ENCODE measurements at places on chromosomes 16 and 17.

GRCh38 chr17:45433159-45433535 is 477 bp upstream of the ARHGAP27 start:
- no peak for DNase-seq

DNA sequence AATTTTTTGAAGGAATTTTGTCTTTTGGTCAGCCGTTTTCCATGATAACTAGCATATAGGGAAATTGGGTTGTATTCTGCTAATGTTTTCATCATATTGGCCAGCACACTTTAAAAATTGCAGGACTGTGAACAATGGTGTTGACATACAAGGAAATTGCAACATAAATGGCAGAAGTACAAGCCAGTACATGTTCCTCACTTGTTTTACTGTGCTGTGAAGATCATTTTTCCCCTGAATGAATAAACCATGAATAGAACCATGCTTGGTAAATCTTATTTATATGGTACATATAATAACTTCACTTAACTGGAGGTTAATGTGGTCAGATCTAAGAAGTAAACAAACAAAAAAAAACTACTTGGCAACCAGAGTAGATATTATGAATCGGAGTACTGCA is 22.8 kb downstream of the OMG start:
- DNase-seq, result no peak

GRCh38 chr16:85643631-85644030 is 30.5 kb downstream of the GSE1 start:
- DNase-seq, result no peak

GRCh38 chr17:16313139-16314090 is 39.9 kb downstream of the CENPV start:
- DNase-seq, result no peak

- no peak for DNase-seq
Measured at GRCh38 chr16:70612931-70613330, 33.4 kb upstream of the IL34 start.

GRCh38 chr17:54405826-54406225 is 494.8 kb upstream of the TOM1L1 start:
- no peak for DNase-seq

GRCh38 chr17:2958706-2959222 is 104.6 kb downstream of the OR1D5 start:
- DNase-seq, result no peak

DNA sequence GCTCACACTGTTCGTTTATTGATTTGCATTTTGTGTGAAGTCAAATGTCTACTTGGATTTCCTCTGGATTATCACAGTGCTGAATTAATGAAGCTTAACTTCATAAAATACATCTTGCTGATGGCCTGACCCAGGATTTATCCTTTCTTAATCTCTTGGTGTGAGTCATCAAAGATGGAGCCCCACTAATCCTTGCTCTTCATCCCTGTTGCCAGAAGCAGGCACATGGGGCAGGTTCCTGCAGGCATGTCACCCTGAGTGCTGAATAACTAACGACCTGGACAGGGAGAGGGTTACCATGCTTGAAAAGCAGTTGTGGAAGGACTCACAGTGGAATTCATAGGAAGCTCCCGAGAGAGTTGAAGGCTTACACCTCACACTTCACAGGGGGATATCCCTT is 56.0 kb upstream of the FA2H start:
- DNase-seq, result no peak

DNA sequence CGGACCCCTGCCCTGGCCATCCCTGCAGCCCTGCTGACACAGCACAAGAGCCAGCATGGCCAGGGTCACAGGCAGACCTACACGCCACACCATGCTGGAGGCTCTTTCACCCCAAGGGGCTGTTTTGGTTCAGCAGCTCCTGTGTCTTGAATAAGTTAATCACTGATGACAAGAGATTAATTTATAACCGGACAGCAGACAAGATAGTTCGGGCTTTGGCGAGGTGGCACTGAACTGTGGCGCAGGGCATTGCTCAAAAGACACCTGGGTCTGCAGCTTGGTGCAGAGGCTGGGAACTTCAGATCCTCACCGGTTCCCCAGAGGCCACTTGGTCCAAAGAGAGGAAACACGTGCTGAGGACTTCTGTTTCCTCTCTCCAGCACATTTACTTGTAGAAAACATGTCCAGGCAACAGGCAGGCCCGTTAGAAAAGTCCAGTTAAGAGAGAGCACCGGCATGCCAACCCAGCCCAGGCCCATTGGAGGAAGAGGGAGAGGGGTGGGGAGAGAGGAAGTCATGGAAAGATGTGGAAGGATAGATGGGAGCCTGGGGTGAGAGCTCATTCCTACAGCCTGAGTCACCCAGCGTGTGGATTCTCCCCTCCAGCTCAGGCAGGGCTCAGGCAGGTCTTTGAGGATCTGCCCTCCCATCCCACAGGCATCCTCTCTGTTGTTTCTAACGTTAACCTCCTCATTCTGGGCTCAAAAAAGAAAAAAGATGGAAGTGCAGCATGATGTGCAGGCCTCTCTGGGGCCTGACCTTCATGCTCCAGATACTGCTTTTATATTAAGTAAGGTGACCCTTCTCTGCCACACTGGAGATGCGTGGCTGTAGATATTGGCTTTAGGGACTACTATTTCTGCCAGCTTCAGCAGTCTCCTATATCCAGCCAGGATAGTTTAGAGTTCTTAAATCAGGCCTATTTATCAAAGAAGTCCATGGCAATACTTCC is 80.0 kb upstream of the HNF1B start:
- peak; percentile 93 for DNase-seq

GRCh38 chr16:17266608-17267313 is 204.0 kb downstream of the XYLT1 start:
- DNase-seq, result no peak

DNA sequence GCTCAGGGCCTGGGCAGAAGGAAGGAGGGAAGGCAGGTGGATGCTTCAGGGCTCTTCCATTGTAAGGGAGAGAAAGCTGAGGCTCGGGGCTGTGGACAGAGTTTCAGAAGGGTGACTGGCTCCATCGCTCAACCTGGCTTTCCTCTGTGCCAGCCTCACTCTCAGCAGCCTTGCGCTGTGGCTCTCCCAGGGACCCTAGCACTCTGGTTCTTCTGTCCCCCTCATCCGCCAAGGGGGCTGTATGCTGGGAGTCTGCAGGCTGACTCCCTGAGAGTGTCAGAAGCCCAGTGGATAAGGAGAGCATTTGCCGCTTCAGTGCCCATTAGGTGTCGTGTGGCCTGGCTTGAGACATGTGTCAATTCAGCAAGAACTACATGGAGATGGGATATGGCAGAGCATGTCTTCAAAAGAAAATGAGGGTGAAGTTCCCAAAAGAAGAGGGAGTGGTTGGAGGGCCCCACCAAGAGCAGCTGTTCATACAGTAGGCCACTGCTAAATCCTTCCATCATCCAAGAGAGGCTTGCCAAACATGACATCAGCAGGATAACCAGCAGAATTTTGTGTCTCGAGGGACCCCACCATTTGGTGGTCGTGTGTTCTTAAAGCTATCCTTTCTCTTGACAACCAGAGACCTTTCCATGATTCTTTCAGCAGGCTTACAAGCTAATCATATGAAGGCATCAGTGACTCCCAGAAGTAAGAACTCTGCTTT is 148.2 kb downstream of the IRX5 start:
- DNase-seq, result no peak

- no peak for DNase-seq
Measured at GRCh38 chr16:7731141-7731540, 398.5 kb downstream of the RBFOX1 start.

DNA sequence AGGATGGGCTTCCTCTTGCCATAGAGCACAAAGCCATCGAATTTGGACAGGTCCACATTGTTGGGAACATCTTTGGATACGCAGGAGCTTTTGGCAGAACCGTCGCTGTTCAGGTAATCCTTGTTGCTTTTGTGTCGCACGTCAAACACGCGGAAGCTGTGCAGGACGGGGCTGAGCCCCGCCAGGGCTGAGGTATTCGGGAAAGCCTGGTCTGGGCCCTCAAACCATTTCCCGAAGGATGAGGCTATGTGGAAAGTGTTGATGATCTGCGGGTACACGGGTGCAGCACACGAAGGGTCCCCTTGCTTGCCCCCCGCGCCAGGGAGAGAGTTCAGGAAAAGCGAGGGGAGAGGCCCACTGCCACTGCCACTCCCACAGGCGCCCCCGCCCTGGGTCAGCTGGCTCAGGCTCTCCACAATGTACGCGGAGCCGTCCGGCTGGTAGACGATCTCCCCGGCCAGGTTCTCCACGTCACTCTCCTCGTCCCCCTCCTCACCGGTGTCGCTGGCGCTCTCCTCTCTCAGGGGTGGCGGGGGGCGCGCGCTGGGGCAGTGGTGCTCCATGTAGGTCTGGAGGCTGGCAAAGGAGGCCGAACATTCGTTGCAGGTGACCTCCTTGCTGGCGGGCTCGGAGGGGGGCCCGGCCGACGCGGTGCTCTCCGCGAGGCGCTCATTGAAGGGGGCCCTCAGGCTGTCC is 88.5 kb downstream of the ZFHX3 start:
- DNase-seq, result no peak

DNA sequence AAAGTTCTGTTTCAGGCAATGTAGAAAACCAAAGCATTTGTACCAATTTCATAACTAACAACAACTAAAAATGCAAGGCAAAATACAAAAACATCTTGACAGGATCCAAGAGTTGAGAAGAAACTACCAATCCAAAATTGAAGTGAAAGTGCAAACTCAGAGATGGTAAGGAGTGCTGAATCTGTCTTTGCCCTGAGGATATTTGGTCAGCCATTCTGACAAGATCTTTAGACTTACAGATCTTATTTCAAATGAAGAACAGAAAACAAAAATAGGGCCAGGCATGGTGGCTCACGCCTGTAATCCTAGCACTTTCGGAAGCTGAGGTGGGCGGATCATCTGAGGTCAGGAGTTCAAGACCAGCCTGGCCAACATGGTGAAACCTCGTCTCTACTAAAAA is 412.8 kb downstream of the ZFHX3 start:
- no peak for DNase-seq

DNA sequence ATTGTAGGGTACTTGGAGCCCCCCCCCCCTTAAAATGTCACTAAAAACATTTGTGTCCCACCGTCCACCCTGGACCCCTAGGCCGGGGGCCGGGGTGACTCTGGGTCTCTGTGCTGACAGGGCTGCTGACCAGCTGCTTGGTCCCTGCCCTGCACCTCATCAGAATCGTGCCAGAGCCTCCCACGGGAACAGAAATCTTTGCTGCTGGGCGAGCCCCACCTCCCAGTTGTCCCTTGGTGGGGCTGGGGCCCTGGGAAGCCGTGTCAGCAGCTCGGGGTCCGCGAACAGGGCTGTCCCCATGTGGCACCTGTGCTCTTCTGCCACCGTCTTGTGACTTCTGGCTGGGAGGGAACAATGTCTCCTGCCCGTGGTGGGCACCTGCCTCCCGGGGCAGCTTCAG is 18.5 kb downstream of the KCTD5 start:
- no peak for DNase-seq

GRCh38 chr17:5467416-5467815 is 1.4 kb downstream of the DHX33 start:
- DNase-seq, result no peak

- no peak for DNase-seq
Measured at GRCh38 chr17:77209330-77209748, 68.6 kb downstream of the SEC14L1 start.

- DNase-seq, result peak; percentile 82
Measured at GRCh38 chr17:7932949-7933348, 943 bp downstream of the CNTROB start.

DNA sequence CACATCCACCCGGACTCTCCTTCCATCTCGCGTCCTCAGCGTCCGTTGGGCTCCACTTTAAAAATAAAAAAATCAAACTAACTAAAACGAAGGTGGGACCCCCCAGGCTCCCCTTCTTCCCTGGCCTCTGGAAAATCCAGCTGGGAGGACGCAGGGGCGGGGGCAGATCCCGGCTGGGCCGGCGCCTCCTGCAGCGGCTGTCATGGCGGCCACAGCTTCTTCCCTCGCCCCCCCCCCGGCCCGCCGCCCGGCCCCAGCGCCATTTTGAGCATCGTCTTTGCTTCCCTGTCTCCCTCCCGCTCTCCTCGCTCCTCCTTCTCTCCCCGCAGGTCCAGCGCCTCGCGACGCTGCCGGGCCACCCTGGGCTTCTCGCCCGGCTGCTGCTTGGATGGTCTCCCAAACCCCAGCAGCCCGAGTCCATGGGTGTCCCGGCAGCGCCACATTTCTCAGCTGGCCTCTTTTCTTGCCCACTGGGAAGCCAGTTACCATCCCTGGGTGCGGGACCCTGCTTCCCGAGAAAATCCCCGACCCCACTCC is 3.3 kb downstream of the HOXB2 start:
- no peak for DNase-seq

- DNase-seq, result no peak
Measured at GRCh38 chr17:77445760-77446532, 305.2 kb downstream of the SEC14L1 start.

GRCh38 chr16:23302045-23302956 is at the start of gene SCNN1B:
TSS of gene SCNN1B (plus strand) at chr16:23302302. CDS start at chr16:23348600, 46,298 bp downstream.
- DNase-seq, result peak; percentile 22

GRCh38 chr17:53736516-53737240 is 86.0 kb upstream of the KIF2B start:
- no peak for DNase-seq

GRCh38 chr16:1305823-1306222 is 3.6 kb upstream of the UBE2I start:
- DNase-seq, result no peak

GRCh38 chr16:1002399-1003166 is 21.0 kb downstream of the SOX8 start:
- DNase-seq, result peak; percentile 69

GRCh38 chr16:67702130-67702529 is 17.0 kb downstream of the GFOD2 start:
- DNase-seq, result no peak

DNA sequence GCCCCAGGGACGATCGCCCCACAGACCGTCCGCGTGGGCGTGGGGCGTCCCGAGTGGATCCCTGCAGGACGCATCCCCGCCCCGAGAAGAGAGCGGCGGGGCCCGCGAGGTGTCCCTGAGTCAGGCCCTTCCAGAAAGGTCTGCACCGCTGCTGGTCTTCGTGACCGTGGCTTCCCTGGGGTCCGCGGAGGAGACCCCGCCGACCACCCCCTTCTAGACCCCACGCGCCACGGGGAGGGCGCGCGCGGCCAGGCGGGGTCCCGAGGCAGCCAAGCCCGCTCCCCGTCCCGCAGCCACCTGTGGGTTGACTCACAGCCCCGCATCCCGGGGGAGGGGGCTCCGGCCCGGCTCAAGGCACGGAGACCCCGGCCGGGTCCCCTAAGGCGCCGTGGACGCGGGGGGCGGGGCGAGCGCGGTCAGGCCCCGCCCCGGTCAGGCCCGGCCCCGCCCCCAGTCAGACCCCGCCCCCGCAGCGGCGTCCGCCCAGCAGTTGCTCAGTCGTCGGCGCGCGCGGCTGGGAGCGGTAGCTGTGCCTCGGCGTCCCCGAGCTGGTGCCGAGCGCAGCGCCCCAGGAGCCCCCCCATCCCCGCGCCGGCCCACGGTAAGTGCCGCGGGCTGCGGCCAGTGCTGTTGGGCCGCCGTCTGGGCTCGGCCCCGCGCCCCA is at the start of gene BAIAP3:
BAIAP3 (plus strand) TSS at position 497 of the 664 bp plus-strand sequence. CDS start 4,905 bp downstream, outside the sequence.
- peak; percentile 40 for DNase-seq

- no peak for DNase-seq
Measured at GRCh38 chr16:69663846-69664245, 62.5 kb downstream of the NQO1 start.

- no peak for DNase-seq
Measured at GRCh38 chr17:63840591-63841349, 1.7 kb downstream of the SMARCD2 start.

Data from mesendoderm (in vitro differentiated cells).